ENCODE measurements at places on chromosomes 3 and 15. TPM values are rescaled to one million over a fixed set of nuclear protein-coding genes. Genes with fewer than 3 reads are reported as not detected.

- H3K4me3 ChIP-seq = no peak overlapping the region
- H3K27ac ChIP-seq = no peak overlapping the region
- H3K27me3 ChIP-seq = no peaks in the 10 kb centered on the region
- H3K36me3 ChIP-seq = no peaks in the 10 kb centered on the region
- no peaks in the 10 kb centered on the region for H3K4me1 ChIP-seq
Measured at GRCh38 chr15:80199869-80200268, 47.1 kb downstream of the FAH start.

- H3K27me3 ChIP-seq = no peaks in the 10 kb centered on the region
- DNase-seq = no peak
- H3K4me1 ChIP-seq = no peaks in the 10 kb centered on the region
Measured at GRCh38 chr3:45545476-45545875, 49.1 kb upstream of the LIMD1 start.

GRCh38 chr15:50883903-50884302 lies 24.6 kb upstream of the AP4E1 start:
- no peak overlapping the region for H3K27ac ChIP-seq
- DNase-seq = no peak
- no peaks in the 10 kb centered on the region for H3K27me3 ChIP-seq
- H3K4me3 ChIP-seq = no peak overlapping the region
- H3K4me1 ChIP-seq = no peaks in the 10 kb centered on the region

- H3K36me3 ChIP-seq = no peaks in the 10 kb centered on the region
- no peak overlapping the region for H3K27ac ChIP-seq
- H3K4me3 ChIP-seq = no peak overlapping the region
- H3K27me3 ChIP-seq = no peaks in the 10 kb centered on the region
Measured at GRCh38 chr3:188488801-188489200, 334.8 kb downstream of the LPP start.

DNA sequence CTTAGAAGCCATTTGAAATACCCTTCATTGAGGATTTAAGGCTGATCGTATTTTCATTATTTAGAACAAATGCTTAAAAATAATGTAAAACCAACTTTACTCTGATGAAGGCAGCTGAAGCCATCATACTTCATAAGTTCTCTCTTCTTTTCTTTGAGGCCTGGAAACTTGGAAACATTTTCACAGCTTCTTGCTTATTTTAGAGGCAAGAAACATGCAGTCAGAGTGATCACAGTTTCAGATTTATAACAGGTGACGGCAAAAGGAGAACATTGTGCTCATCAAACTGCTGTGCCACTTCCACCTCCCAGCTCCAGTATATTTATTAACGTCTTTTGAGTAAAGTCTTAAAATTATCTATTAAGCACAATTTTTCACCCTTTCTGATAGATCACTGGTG lies 376.1 kb downstream of the PTPRG start:
- H3K27ac ChIP-seq = no peak overlapping the region
- H3K4me1 ChIP-seq = no peaks in the 10 kb centered on the region
- H3K4me3 ChIP-seq = no peak overlapping the region
- DNase-seq = no peak

DNA sequence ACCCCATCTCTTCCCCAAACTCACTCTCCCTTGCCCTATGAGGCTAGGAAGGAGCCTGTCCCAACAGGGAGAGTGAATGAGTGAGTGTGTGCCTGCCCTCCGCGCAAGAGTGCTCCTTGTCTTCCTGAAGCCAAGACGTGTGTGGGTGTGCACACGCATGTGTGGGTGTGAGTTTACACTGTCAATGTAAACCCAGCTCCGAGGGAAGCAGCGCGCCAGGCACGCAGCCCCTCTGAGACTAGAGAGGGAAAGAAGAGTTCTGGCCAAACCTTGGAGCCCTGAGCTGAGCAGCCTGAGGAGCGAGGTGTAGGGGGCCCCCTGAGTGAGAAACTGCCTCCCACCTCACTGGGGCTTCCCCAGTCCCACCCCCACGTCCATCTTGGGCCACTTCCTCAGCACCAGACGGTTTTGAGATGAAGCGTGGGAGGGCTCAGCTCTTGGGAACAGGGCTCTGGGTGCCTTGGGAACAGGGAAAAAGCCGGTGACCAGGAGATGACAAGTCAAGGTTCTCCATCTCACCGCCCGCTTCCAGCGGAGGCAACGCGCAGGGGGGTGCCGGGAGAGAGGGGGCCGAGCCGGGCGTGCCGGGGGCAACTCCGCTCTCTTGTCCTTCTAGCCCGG lies 5.1 kb downstream of the MECOM start:
- peaks cover 14% of the 10 kb centered on the region for H3K4me1 ChIP-seq
- no peak overlapping the region for H3K27ac ChIP-seq
- H3K36me3 ChIP-seq = no peaks in the 10 kb centered on the region
- H3K27me3 ChIP-seq = peaks cover 47% of the 10 kb centered on the region
- no peak for DNase-seq

DNA sequence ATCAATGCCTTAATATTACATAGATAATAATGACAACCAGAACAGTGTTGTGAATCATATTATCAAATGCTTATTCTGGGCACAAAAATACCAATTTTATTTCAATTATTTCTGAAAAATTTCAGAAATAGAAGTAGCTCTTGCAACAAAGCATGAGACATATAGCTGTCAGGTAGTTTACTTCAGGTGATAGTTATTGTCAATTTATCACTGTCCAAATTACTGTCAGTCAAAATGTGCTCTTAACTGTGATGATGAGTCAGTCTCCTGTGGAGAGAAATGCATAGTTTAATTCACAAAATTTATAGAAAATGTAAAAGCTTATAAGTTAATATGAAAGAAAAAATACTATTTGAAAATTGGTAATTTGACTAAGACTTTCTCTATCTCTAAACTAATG lies 1078.4 kb upstream of the GBE1 start:
- H3K4me3 ChIP-seq = no peak overlapping the region
- H3K27ac ChIP-seq = no peak overlapping the region
- no peaks in the 10 kb centered on the region for H3K4me1 ChIP-seq
- DNase-seq = no peak
- H3K36me3 ChIP-seq = no peaks in the 10 kb centered on the region
- H3K27me3 ChIP-seq = no peaks in the 10 kb centered on the region

DNA sequence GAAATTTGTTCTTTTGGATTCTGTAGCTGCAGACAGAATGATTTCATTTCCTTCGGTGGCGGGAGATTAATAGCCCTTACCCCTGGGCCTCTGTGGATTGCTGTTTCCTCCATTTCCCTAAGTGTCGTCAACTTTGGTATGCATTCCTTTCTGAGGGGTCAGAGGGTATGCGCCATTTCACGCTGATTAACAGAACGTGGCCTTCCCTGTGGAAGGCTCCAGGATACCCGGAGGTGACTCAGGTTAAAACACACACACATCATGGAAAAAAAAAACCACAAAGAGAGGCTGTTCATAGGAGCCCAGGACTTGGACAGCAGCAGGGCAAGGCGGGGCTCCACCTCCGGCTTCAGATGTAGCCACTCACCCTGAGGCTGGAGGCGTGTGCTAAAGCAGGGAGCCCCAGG lies 51.9 kb downstream of the EPHB1 start:
- no peaks in the 10 kb centered on the region for H3K36me3 ChIP-seq
- H3K4me3 ChIP-seq = no peak overlapping the region
- no peak overlapping the region for H3K27ac ChIP-seq
- H3K27me3 ChIP-seq = no peaks in the 10 kb centered on the region

DNA sequence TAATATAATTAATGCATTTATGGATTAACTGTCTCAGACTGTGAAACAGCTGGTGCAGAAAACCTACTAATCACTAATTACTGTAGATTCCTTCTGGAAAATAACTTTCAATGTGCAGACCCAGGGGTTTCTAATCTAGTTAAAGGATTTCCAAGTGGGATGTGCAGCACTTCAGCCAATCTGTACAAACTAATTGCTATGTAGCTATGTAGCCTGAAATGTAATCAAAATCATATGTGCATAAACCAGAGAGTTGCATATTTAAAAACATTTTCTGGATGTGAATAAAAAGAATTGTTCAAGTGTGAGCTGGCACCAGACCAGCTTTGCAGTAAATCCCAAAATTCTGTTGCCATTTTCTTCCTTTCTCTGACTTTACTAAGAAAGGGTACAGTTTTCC lies 127.5 kb upstream of the CD96 start:
- H3K36me3 ChIP-seq = no peaks in the 10 kb centered on the region
- no peak for DNase-seq
- H3K4me1 ChIP-seq = no peaks in the 10 kb centered on the region

GRCh38 chr3:168060317-168060716 lies 35.4 kb downstream of the GOLIM4 start:
- H3K27ac ChIP-seq = no peak overlapping the region
- no peak for DNase-seq
- H3K27me3 ChIP-seq = no peaks in the 10 kb centered on the region
- no peaks in the 10 kb centered on the region for H3K36me3 ChIP-seq
- H3K4me3 ChIP-seq = no peak overlapping the region

- no peaks in the 10 kb centered on the region for H3K36me3 ChIP-seq
- H3K27ac ChIP-seq = no peak overlapping the region
- H3K4me1 ChIP-seq = no peaks in the 10 kb centered on the region
- no peaks in the 10 kb centered on the region for H3K27me3 ChIP-seq
- no peak for DNase-seq
Measured at GRCh38 chr15:31554261-31554660, 227.6 kb downstream of the KLF13 start.

Gene UQCRC1
- polyA plus RNA-seq = 164 TPM
